ENCODE measurements at places on chromosomes 2 and 18.

GRCh38 chr2:211161236-211161635 lies 604.8 kb downstream of the CPS1 start:
- DNase-seq, result no peak

DNA sequence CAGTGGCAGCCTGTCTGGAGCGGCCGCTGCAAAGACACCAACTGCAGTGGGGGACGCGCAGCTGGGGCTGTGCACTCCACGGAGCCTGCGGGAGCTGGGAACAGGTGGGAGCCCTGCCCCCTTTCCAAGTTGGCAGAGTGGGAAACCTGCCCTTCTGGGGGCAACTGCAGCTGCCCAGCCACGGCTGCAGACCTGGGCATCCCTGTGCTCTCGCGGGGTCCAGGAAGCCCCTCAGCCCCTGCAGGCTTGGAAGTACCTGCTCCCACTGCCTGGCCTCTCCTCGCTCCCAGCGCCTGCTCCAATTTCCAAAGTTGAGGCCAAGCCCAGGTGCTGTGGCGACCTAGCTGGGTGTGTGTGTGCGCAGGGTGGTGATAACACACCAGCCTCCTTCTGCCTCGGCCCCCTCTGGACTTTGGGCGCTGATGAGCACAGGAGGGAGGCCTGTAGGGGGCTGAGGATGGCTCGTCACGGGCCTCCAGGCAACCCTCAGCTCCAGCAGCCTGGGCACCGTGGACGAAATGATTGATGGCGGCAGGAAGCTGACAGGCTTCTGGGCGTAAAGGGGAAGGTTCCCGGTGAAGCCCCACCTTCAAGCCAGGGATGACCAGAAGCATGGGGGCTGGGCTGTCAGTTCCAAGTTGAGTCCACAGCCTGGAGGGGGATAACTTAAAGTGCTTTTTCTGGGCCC lies 76.9 kb downstream of the PTPN4 start:
- no peak for DNase-seq

DNA sequence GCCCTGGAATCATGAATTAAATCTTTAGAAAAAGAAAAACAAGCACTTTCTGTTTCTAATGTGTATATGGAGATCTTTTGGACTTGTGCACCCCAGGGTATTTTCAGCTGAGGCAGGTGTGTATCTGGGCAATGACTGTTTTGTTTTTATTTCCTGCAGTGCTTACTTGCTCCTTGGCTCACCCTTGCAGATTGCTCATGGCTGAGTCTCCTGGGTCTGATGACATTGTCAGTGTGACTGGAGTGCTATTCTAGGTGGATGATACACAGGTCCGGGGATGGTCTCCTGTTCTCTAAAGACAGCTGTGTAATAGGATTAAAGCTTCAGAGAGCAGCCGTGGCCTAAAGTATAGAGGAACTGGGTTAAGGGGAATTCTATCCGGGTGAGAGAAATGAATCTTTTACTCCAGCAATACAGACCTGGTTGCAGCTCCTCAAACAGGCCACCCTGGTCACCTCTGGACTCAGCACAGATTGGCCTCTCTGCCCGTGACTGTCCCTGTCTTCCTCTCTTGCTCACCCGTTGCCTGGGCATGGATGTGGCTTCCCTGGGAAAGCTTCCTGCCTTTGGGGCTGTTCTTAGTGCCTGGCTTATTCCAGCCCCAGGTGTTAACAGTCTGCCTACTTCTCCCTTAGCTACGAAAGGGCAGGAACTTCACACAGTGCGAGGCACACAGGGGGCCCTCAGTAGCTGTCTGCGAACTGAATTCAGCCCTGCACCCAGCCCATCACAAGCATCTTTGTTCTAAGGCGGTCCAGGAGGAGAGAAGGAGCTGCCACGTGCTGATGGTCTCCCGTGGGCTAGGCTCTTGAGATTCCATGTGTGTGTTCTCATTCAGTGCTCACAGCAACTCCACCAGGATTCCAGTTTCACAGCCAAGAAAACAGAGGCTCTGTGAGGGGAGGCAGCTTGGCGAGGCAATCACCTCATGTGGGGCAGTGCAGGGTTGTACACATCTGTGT lies 84.3 kb downstream of the ACOXL start:
- no peak for DNase-seq

GRCh38 chr18:61196750-61197149 lies 136.5 kb upstream of the CDH20 start:
- no peak for DNase-seq

DNA sequence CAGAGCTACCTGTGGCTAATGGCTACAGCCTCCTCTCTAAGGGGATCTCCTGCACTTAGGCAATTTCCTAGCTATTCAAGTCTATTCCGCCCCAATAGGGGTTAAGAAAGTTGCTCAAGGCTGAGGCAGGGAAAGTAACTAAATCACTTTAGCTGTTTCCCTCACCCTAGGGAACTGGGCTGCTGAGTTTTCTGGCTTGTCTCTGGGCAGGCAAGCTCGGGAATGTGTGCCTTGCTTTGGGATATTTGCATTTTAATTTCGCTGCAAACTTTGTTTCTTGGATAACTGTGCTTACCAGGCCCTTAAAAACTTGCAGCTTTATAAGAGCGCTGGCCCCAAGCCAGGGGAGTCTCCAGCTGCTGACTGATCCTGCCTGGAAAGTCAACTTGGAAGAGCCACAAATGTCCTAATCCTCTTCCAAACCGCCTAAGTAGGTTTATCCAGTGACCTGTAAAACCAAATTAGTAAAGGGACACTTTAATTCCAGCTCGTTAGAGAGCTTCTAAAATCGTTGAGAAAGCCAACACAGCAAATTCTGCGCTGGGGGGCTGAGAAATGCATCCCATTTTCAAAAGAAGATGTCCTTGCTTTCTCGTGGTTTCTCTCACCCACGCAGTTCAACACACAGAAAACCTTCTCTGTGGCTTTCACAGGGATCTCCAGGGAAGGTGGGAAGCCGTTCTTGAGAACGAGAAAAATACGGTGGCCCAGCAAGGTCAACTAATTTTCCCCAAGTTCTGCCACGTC lies 59.5 kb upstream of the SP3 start:
- no peak for DNase-seq

- DNase-seq, result no peak
Observed at GRCh38 chr2:106649306-106649705, 162.1 kb downstream of the CD8B2 start.

DNA sequence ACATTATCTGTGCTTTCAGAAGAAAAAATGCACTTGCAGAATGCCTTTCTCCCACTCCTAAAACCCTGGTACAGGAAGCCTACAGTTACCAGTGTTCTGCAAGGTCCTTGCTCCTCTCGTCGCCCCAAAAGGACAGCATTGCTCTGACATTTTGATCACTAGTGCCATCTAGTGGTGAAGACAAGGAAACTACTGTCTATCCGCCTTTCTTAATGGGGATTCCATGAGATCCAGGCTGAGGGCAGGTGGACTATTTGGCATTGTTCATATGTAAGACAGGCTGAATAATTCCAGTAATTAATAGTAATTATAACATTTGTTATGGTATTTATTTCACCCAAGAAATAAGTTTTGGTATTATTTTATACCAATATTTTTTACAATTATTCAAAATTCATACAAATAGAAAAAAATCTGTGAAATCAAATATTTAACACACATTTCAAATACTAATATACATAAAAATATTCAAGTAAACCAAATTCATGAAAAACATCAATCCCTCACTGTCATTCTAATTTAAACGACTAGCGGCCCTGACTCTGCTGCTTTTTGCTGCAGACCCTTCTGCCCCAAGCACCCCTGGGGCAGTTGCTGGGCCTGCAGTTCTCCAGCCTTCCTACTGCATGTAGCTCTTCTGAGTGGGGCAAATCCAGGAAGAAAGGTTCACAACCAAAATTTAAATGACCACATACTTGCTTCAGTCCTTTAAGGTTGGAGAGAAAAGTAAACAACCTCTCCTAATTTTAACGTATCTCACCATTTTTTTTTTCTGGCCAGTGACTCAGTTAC lies 19.0 kb downstream of the TPGS2 start:
- DNase-seq, result no peak

GRCh38 chr18:63788447-63789096 lies 13.4 kb downstream of the SERPINB7 start:
- DNase-seq, result peak; percentile 16

DNA sequence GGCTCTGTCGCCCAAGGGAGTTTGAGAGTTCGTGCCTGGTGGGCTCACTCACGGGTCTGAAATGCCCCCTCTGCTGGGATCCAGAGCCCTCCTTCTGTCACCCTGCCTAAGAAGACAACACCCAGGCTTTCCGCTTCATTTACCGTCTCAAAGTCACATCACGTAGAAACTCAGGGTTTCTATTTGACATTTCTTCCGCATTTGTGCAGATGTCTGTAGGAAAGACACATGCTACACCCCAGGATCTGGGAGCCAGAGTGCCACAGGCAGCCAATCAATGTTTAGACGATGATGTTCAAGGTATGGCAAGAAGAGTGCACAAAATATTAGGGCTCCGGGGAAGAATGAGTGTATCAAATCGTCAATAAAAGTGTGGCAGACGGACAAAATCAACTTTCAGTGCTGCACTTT lies 24.4 kb upstream of the ACKR3 start:
- no peak for DNase-seq

DNA sequence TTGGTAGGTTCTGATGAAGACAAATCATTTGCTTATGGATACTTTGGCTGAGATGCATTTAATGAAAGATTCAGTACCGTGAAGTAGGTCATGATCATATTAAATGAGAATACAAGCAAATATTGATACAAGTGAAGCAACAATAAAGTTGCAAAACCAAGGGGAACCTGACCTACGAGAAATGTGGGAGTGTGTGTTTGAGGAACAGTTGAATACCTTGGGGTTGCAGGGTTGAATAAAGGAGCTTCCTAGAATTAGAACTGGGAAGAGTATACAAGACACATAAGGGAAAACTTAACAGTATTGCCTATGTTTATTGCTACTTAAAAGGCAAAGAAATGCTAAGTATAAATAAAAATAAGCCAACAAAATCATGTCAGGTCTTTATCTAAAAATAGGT lies 702.9 kb downstream of the ERBB4 start:
- DNase-seq, result no peak

DNA sequence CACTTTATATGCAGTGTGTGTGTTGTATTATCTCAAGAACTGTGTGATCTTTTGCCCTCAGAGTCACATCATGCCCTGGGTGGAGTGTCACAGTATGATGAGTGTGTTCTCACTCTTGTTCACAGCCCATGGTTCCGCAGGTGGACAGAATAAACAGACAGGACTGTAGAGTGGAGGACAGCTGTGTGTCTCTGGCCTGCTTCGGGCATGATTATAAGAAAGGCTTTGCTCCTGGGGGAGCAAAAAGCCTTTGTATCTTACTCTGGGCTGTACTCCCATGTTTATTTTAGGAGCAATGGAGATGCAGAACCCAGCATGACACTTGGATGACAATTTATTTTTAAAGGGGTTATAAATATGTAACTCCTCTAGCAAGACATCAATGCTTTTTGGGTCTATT lies 371.7 kb upstream of the MEX3C start:
- no peak for DNase-seq

GRCh38 chr2:186603286-186603685 lies 13.4 kb downstream of the ITGAV start:
- no peak for DNase-seq

All from bone marrow (tissue), 2 donors.